ENCODE measurements at places on chromosomes 13 and 19. TPM values are rescaled to one million over a fixed set of nuclear protein-coding genes. Genes with fewer than 3 reads are reported as not detected.

GRCh38 chr19:2239173-2239572 is 2.5 kb downstream of the SF3A2 start:
- DNase-seq: no peak

DNA sequence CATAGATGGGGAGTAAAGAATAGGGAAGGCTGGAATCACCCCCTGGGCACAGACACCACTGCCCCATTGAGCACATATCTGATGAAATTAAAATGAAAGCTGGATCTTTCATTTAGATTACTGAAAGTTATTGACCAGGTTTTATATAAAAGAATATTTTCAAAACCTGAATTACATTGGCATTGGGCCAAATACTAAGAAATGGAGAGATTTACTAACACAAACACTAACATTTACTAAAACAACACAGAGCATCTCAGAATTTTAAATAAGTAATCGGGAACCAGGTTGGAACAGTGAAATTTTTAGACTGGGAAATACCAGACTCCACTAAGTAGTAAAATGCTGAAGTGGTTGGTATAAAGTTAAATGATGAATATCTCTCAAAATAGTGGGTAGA is 88.9 kb downstream of the HS6ST3 start:
- no peak for DNase-seq

DNA sequence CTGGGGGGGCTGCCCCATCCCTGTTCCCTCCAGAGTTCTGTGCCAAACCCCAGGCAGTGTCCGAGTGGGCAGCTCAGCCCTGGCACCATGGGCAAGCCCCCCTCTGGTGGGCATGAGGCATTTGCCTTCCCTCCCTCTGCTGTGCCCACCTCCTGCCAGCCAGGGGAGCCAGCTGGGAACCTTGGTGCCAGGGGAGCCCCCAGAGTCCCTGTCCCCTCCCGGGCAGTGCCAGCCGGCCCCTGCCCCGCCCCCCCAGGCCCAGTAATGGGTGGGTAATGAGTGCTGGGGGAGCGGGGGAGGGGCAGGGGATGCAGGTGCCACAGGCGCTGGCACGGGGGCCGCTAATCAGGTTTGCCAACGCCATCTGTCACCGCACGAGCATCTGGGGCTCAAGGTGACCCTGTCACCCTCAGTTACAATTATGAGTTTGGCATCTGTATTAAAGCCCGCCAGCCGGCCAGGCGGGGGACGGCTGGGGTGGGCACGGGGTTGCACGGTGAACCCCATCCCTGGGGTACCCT is 5.9 kb downstream of the DAND5 start:
- no peak for DNase-seq

- DNase-seq: no peak
Measured at GRCh38 chr13:49936968-49937273, 781 bp upstream of the SPRYD7 start.

GRCh38 chr13:32988608-32989289 is 27.5 kb upstream of the KL start:
- no peak for DNase-seq

GRCh38 chr13:80047406-80047805 is 293.5 kb downstream of the SPRY2 start:
- DNase-seq: no peak

- no peak for DNase-seq
Measured at GRCh38 chr13:36520111-36520510, 87.8 kb downstream of the CCNA1 start.

- no peak for DNase-seq
Measured at GRCh38 chr19:55275851-55276719, 3.8 kb downstream of the HSPBP1 start.

DNA sequence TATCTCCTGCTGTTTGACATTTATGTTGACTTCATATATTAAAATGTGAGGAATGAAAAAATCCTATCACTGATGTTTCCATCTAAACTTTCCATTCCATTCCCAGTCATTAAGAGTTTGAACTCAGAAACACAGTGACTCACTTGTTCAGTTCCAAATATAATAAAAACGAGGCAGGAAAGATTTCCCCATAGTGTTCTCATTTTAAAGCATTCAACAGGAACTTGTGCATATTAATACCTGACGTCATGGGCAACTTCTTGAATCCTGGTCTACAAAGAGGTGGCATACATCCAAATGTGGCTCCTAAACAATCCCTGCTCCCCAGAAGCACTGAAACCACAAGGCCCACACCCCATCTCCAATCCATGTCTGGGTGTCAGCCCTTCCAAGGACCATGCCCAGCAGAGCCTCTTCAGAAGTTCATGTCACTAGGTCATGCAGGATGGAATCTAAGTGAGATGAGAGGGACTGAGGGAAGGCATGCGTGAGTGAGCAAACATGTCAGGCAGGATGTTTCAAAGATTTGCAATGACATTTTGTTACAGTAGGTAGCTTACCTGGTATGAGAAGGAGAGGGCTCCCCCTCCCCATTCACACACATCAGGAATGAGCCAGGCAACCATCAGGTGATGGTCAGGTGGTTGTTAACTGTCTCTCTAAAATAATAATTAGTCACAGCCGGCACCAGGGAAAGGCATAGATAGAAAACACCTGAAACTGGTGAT is 9.4 kb upstream of the ERVV-2 start:
- no peak for DNase-seq

DNA sequence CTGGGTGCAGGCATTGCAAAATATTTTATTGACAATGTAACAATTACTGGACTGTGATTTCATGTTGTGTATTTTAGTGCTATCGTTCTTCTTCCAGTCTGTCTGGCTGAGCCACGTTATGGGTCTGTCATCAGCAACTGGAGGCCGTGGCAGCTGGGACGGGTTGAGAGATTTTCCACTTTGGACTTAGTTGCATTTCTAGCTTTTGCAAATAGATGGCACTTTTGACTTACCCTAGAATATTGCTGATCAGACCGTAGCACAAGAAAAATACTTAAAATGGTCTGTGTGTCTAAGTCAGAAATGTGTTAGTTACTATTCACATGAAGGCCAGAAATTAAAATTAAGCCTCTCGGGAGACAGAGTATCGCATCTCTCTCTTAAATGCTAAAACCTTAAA is 211.1 kb downstream of the TEX29 start:
- no peak for DNase-seq

- no peak for DNase-seq
Measured at GRCh38 chr13:106372199-106373155, 163.0 kb downstream of the EFNB2 start.

DNA sequence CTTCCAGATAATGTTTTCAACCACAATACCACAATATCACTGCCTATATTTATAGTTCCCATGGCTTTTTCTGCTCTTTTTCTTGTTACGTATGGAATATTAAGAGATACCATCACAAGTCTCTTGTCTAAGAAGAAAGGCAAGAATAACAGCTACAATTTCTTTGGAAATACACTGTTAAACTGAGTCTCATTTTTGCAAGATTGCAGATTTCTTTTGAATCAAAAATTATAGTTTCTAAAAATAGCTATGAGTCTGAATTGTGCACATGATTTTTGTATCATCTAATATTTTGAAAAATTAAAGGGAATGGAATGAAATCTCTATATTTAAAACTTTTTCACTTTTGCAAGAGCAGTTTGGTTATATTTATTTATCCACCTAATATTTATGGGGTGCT is 1120.8 kb downstream of the EFNB2 start:
- no peak for DNase-seq

- peak; percentile 61 for DNase-seq
Measured at GRCh38 chr13:19818223-19818842, 35.6 kb upstream of the PSPC1 start.

- no peak for DNase-seq
Measured at GRCh38 chr19:7426986-7427385, 61.8 kb downstream of the PEX11G start.

DNA sequence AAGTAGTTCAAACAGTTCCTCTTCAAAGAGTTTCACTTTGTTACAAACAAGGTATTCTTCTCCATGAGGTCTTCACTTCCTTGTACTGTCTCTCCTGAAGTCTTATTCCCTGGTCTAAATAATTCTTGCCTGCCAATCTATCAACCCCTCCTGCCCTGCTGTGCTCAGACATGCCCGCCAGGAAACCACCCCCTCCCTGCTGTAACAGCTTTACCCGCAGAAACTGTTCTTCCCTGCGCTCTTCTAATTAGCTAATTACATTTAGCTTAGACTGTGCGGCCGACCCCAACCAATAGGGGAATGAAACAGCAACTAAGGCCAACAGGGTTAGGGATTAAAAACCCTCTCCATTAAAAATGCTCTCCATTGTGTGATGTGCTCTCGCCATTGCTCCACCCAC is 46.7 kb downstream of the ZNF846 start:
- DNase-seq: no peak

DNA sequence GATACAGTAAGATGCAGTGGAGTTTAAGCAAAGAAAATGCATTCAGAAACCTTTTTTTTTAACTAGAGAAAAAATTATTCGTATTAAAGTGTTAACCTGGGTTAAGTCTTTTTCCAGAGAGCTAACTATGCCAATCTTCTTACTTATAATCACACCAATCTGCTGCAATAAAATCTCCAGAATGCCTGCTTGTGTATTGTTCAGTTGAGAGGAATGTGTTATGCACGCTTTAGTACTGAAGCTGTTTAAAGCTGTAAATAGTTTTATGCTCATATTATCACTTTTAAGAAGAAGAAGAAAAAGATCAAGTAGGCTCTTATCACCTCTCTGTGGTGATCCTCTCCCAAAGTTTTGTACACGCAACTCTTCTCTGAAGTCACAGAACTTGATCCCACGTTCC is 528.7 kb downstream of the RFC3 start:
- DNase-seq: no peak

DNA sequence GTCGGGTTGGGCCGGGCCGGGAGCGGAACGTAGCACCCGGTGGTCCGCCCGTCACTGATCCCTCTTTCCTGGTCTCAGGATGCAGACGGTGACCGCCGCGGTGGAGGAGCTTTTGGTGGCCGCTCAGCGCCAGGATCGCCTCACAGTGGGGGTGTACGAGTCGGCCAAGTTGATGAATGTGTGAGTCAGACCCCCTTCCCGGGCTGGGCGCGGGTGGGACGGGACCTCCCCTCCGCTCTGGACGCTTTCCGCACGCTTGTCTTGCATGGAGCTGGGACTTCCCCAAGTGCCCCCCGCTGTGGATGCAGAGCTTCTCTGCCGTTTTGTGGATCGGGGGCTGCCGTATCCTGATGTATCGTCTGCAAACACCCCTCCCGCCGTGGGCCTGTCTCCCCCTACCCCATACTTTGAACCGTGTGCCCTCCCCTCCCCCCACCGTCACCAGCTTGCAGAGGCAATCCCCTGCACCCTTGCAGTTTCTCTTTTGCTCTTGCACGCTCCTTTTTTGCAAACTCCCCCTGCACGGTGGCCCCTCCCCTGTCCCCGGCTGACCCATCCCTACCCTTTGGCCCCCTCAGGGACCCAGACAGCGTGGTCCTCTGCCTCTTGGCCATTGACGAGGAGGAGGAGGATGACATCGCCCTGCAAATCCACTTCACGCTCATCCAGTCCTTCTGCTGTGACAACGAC is 669 bp downstream of the GADD45B start:
- DNase-seq: peak; percentile 68

DNA sequence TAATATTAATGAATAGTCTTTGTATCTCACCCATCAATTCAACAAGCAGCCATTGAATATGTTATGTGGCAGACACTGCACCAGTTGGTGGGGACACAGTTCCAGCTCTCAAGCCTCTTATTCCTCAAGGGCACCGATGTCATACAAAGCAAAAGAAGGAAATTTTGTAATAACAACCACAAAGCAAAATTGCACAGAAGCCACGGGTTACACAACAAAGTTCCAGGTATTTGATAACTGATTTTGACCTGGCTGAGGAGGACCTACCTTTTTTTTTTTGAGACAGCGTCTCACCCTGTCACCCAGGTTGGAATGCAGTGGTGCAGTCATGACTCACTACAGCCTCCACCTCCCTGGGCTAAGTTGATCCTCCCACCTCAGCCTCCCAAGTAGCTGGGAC is 266.7 kb downstream of the FOXO1 start:
- DNase-seq: no peak

DNA sequence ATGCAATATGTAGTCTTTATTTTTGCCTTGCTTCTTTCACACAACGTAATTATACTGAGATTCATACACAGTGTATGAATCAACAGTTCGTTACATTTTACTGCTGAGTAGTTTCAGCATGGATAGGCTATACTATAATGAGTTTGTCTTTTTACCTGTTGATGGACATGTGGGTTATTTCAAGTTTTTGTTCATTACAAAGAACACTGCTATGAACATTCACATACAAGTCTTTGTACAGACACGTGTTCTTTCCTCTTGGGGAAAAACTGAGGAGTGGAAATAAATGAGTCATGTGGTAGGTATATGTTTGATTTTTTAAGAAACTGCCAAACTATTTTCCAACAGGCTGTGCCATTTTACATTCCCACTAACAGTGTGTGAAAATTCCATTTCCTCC is 35.1 kb downstream of the ENOX1 start:
- DNase-seq: no peak

- DNase-seq: no peak
Measured at GRCh38 chr13:51267622-51268021, 45.4 kb downstream of the FAM124A start.

ZSWIM9 gene
- 6.9 TPM for total RNA-seq

ITGBL1 gene
- 6.8 TPM for total RNA-seq

EXOSC5 gene
- total RNA-seq: 17.4 TPM

F2RL3 gene
- total RNA-seq: 0.16 TPM

GSX1 gene
- total RNA-seq: not detected

ZNF93 gene
- 1.2 TPM for total RNA-seq

OLFM4 gene
- total RNA-seq: 0.40 TPM

ZNF414 gene
- 16.1 TPM for total RNA-seq

ZNF492 gene
- 0.11 TPM for total RNA-seq

TEX29 gene
- not detected for total RNA-seq

RNASEH2B gene
- total RNA-seq: 42.5 TPM

OR7D2 gene
- total RNA-seq: 0.22 TPM
